ENCODE measurements at places on chromosomes 4 and X.

DNA sequence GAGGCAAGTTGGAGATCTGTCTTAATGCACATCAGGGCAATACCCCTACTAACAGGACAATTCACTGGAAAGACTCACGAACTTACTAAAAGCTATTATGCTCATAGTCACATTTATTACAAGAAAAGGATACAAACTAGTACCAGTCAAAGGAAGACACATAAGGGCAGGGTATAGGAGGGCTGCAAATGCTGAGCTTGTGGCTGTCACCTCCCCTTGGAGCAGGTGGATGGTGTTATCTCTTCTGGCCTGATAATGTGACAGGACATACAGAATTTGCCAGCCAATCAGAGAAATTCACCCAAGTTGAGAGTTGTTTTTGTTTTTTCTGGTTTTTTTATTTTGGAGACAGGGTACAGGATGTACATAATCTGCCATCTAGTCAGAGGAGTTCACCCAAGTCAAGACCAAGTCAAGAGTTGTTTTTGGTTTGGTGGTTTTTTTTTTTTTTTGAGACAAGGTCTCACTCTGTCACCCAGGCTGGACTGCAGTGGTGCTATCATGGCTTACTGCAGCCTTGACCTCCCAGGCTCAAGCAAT, 8.8 kb downstream of the HERC5 start:
- no peak for DNase-seq

- DNase-seq, result no peak
Measured at GRCh38 chrX:133094098-133094731, 2.7 kb downstream of the USP26 start.

GRCh38 chr4:156330436-156331031, 376.9 kb upstream of the CTSO start:
- DNase-seq, result no peak

- peak; percentile 5 for DNase-seq
Measured at GRCh38 chr4:22607382-22607781, 85.4 kb upstream of the GBA3 start.

DNA sequence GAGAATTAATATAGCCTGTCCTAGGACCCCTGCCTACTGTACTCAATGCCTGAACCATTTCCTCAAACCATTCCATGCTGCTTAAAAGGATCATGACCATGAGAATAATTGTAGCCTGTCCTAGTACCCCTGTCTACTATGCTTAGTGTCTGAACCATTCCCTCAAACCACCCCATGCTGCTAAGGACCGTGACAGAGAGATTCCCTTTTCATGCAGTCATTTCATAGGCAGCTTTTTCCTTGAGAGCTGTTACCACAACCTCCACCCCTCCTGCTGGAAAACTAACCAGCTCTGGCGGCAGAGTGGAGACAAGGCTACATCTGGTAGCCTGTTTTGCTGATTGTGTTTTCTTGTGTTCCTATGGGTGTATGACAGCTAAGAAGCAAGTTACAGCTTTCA, 174.9 kb upstream of the SMARCAD1 start:
- DNase-seq, result no peak
